ENCODE measurements at places on chromosomes 7 and 10.

DNA sequence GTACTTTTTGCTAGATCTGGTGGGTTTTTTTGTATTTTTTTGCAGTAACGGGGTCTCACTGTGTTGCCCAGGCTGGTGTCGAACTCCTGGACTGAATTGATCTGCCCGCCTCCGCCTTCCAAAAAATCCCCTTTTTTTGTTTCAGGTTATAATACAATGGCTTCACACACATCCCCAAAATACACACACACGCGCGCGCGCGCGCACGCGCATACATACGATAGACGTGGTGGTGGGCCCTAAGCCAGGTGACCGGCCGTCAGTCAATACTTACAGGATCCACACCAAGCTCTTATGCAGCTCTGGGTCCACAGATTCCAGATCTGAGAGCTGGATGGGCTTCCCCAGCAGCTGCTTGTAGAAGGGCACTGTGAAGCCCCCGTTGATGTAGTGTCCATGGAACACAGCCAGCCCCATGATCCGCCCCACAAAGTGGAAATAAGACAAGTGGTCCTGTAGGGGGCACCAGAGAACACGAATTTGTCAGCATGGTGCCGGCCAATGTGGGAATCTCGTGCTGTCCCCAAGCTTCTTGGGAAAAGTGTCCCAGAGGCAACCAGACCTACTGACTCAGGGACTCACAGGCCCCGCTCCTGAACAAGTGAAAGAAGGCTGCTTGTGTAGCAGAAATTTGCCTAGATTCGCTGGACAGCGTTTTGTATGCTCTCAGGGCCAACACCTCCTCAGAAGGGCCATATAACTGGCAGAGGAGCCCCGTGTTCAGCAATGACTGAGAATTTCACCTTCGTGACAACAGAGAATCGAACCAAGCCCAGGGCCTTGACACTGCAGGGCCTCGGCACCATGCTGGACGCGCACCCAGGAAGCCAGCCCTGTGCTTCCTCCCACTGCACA, 103.6 kb downstream of the SMURF1 start:
- H3K4me3 ChIP-seq: no peak overlapping the region
- H3K4me1 ChIP-seq: no peaks in the 10 kb centered on the region
- no peaks in the 10 kb centered on the region for H3K27me3 ChIP-seq
- H3K27ac ChIP-seq: no peak overlapping the region
- peaks cover 90% of the 10 kb centered on the region for H3K36me3 ChIP-seq

DNA sequence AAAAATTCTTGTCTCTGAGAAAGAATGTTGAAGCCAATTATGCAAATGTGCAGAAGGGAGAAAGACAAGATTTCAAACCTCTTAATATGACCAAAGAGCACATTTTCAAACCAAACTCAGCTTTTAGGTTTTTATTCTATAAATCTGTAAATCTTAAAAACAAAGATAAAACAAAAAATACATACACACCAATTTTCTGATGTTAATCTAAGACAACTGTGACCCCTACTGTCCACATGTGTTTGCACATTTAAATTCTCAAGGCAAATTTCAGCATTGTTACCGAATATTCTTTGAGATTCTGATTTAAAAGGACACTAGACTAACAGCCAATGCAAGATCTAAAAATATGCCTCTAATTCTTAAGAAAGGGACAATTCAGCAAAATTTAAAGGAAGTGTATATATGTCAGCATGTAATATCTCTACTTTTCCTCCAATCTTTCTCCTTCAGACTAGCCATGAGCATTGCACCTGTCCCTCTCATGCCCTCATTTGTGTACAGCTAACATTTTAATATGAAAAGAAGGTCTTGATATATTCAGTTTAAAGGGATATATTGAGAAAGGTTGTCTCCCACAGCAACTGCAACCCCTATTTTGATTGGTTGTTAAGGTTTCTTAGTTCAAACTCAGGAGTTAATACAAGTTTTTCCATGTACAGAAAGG, 417.9 kb downstream of the IPMK start:
- H3K4me1 ChIP-seq: no peaks in the 10 kb centered on the region
- H3K27ac ChIP-seq: no peak overlapping the region
- no peaks in the 10 kb centered on the region for H3K27me3 ChIP-seq
- H3K36me3 ChIP-seq: no peaks in the 10 kb centered on the region
- H3K4me3 ChIP-seq: no peak overlapping the region

DNA sequence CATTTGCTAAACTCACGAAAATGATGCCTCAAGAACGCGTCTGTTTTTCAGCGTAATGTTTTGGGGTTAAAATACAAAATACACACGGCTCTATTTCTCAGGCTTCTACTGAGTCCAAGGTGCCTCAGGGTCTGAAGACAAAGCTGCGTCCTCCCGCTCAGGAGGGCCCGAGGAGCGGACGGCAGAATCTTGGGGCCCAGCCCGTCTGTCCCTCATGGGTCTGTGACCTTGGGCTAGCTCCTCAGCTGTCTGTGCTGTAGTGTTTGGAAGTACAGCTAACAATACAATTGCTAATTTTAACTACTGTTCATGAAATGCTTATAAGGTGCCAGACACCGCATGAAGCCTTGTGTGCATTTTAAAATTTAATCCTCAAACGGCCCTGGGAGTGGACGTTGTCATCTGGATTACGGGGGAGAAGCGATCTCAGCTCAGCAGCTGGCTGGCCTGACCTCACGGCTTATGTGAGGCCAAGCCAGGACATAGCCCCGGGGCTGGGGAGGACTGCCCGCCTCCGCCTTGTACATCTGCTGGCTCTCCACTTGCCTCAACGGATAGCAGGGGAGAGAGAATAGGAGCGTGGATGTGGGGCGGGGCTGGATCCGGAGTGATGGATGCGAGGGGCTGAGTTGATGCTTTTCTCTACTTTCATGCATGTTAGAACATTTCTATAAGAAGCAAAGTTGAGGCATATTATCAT, 357.4 kb downstream of the GLRX3 start:
- no peak for DNase-seq
- no peak overlapping the region for H3K27ac ChIP-seq
- H3K27me3 ChIP-seq: no peaks in the 10 kb centered on the region
- no peaks in the 10 kb centered on the region for H3K36me3 ChIP-seq
- H3K4me1 ChIP-seq: no peaks in the 10 kb centered on the region
- no peak overlapping the region for H3K4me3 ChIP-seq

DNA sequence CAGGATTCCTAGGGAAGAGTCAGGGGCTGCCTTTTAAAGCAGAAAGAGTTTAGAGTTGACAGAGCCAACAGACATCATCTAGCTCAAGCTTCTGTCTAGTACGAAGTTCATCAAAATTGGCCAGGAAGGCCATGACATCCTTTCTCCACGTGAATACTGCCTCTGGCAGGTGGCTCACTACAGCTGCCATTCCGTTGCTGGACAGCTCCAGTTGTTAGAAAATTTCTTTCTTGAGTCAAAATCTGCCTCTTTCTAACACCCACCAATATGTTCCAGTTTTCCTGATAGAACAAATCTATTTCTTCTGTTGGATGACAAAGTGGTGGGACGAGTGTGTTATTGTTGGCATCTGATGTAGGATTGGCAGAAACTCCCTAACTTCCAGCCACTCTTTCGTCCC, 154.9 kb downstream of the ADRA2A start:
- DNase-seq: no peak
- no peaks in the 10 kb centered on the region for H3K4me1 ChIP-seq
- no peak overlapping the region for H3K27ac ChIP-seq
- no peak overlapping the region for H3K4me3 ChIP-seq

GRCh38 chr7:123601530-123601929, at the start of gene ASB15:
ASB15 (plus strand) TSS chr7:123601821; CDS start chr7:123614503, 12,682 bp downstream.
- no peak within 1 kb of the TSS for H3K4me3 ChIP-seq
- no peak within 1 kb of the TSS for H3K27ac ChIP-seq

DNA sequence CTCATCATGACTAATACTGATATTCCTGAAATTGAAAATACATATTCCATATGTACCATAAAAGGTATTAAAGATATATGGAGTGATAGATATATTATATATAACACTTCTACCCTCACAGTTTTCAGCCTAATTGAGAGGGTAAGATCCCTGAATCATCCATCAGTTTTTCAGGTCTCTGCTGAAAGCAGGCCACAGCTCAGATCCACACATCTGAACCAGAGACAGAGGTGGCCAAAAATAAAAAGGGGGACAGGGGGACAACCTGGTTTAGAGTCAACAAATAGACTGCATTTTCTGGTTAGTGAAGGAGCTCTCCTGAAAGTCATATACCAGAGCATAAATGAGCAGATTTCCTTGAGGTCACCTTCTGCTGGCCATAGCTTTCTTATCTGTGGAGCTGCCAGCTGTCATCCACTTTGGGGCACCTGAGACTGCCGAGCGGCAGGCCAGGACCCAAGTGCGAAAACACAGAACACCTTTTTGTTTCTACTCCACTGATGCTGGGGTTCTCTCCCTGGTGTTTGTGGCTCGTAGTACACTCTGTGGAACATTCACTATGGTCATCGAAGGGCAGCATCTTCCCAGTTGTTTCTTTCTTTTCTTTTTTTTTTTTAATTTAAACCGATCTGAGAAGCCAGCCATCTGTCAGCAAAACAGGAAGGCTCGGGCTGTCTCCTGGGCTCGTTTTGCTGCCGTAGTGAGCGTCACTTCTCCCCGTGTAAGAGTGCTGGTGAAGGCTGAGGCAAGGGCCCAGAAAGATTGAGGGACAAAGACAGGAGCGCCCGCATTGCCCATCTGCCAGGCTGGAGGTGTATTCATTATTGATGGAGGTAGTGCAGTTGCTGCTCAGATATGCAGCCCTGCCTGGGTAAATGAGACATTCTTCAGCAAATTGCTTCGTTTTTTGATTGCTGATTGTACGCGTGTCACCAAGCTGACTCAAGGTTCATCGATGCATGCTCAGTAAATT, 13.5 kb downstream of the IKZF1 start:
- H3K27me3 ChIP-seq: no peaks in the 10 kb centered on the region
- peaks cover 34% of the 10 kb centered on the region for H3K4me1 ChIP-seq
- peaks cover 66% of the 10 kb centered on the region for H3K36me3 ChIP-seq
- DNase-seq: no peak
- H3K27ac ChIP-seq: no peak overlapping the region

DNA sequence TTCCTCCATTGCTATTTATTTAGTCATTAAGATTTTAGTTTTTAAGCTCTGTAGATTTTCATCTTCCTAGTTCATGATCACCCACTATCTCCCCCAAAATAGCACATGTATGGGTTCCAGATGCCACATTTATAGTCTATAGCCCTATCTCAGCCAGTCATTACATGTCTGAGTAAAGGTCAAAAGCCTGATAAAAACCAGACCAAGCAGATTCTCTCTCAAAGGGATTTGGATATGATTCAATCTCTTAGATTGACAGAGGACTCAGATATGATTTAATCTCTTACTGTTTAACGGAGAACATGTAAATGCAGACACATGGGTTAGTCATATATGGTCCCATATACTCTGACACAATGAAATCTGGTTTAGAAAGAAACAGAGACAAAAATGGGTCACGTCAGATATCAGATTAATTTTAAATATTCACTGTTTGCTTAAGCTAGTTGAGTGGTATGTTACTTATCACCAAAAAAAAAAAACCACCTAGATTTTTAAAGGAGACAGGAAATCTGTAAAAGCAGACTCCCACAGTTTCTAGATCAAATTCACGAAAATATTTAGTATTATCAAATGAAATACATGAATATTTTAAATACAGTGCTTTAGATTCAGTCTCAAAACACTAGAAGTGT, 107.0 kb upstream of the LRRN3 start:
- DNase-seq: no peak
- no peaks in the 10 kb centered on the region for H3K36me3 ChIP-seq
- H3K27me3 ChIP-seq: no peaks in the 10 kb centered on the region
- no peak overlapping the region for H3K4me3 ChIP-seq
- H3K27ac ChIP-seq: no peak overlapping the region

DNA sequence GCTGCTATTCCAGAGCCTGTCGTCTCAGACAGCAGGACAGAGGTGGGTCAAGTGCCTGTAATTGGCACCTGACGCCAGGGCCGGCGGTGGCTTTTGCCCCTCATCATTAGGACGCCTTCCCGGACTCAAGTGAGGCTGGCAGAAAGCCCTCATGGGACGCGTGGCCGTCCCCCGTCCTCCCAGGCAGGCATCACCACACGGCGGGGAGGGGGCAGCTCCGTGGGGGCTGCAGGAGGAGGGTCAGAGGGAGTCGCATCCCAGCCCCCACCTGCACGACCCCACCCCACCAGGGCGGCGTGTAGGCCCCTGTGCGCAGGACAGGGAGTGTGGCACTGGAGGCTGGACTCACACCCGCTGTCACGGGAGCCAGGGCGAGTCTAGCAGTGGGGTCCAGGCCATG, 16.3 kb downstream of the CFAP46 start:
- H3K4me1 ChIP-seq: peaks cover 6% of the 10 kb centered on the region
- no peak overlapping the region for H3K4me3 ChIP-seq
- no peak for DNase-seq
- H3K27me3 ChIP-seq: peaks cover 62% of the 10 kb centered on the region
- H3K27ac ChIP-seq: no peak overlapping the region

- peak; percentile 76 for DNase-seq
- peaks cover 77% of the 10 kb centered on the region for H3K27me3 ChIP-seq
- no peak overlapping the region for H3K27ac ChIP-seq
- H3K36me3 ChIP-seq: no peaks in the 10 kb centered on the region
- H3K4me1 ChIP-seq: peaks cover 2% of the 10 kb centered on the region
These were observed 49.1 kb upstream of the ELN start for GRCh38 chr7:73978661-73979563.

DNA sequence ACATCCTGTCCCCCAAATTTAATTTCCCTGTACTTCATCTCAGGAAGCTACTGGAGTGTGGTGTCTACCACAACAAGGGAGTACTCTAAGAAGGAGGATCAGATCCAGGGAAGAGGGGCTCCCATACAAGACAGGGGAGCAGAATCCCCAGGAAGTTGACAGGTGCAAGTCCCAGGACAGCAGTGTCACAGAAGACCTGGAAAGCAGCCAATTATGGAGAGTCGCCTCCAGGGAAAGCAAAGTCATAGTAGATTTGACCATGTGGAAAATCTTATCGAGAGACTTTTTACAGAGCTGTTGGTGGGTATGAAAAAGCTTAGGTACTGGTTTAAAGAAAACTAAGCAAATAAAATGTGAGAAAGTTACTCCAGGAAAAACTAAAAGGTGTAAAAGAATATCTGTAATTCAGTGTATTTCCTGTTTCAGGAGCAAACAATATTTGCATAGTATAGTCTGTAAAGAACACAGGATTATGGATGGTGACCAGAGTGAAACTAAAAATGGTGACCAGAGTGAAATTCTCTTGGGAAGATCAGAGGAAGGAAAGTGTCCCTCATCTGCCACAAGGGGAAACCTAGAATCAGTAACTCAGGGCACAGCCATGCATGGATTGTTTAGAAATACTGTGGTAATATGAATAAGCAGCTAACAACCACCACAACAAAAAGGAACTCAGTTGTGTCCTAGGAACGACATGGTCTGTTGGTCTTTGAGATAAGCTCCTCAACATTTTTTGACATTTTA, 44.5 kb downstream of the LANCL2 start:
- peaks cover 10% of the 10 kb centered on the region for H3K4me1 ChIP-seq
- peak overlapping the region; percentile 38 for H3K27ac ChIP-seq
- peak; percentile 54 for DNase-seq
